ENCODE measurements at places on chromosomes 11 and 22.
A peak's percentile ranks its signal among the peaks of the same experiment; 100 is the strongest.

GRCh38 chr11:94826415-94826814, 58.3 kb downstream of the AMOTL1 start:
- DNase-seq: no peak

- DNase-seq: no peak
These were observed 4.4 kb downstream of the A4GALT start for GRCh38 chr22:42716221-42716620.

DNA sequence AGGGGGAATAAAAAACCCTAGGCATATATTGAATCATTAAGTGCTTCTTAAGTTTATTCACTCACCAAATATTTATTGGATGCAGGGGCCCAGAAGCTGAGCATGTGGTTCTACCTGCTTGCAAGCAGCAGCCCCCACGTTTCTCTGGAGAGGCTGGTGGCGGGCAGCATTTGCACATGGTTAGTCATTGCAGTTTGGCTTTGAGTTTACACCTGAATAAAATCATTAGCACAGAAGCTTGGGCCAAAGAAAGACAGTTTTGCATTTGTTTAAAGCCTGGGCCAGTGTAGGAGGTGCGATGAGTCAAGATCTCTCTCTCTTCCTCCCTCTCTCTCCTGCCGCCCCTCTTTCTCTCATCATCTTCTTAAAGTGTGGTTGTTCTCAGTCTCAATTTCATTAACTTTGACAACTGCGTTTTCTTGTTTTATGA, 72.6 kb downstream of the C22orf31 start:
- no peak for DNase-seq

DNA sequence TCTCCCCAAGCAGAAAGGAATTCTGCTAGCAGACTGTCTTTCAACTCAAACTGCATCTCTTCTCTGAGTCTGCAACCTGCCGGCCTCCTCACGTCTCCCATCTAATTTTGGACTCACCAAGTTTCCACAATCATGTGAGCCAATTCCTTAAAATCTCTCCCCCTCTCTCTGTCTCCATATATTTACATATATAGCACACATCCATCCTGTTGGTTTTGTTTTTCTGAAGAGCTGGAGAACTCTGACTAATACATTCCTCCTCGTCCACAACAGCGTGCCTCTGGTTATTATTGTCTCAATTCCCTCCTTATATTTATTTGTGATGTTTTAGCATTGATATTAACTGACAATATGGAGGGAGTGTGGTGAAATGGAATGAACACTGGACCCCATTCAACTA, 29.6 kb upstream of the FJX1 start:
- DNase-seq: no peak

DNA sequence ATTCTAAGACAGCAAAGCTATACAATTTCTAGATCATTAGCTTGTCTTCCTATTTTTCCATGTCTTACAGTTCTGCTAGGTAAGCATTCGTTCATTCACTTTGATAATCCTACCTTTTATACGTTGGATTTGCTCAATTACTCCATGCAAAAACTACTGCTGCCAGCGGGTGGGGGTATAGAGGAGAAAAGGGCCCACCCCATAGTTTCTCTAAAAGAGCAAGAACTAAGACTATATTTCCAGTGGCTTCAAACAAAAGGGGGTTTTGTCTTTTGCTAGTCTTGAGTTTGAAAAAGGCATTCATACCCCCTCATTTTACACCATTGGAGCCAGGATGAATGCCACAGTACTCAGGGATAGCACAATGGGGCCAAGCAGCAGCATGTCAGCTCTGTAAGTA, 155.7 kb downstream of the WT1 start:
- no peak for DNase-seq

DNA sequence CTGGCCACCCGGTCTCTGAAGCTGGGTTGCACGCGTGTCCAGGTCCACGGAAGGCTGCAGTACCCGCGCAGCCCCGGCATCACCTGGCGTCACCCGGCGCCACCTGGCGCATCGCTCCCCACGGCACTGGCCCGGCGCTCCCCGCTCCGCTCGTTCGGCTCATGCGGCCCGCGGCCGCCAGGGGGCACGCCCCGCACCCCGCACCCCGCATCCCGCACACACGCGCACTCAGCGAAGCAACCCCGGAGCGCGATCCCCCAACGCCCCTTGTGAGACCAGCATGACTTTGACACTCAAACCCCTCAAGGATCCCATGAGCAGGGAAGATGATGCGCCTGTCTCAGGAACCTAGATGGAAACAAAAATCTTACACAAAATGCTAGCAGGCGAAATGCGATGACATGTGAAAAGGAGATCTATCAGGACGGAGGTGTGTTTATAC, 11.9 kb downstream of the B3GNT6 start:
- DNase-seq: peak; percentile 64

DNA sequence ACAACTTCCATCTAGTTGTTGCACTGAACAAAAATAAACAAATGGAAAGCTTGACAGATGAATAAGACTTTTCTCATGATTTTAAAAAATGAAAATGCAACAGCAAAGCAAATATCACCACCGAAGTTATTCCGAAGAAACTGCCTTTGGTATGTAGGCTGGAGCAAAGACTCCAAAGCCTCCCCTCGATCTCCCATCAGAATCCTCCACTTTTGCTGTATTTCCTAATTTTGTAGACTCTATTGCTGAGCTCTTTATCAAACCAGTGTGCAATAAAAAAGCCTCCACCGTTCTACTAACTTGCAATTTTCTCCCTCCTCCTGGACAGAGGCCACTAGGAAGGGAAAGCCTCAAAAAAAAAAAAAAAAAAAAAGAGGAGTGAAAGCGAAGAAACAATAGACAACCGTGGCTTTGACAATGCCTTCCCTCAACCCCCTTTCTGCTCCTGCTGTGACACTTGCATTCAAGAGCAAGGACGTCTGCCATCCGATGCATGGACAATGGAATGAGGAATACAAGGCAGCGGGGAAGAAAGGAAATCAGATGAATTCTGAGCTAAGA, 190.9 kb upstream of the BLID start:
- DNase-seq: no peak

GRCh38 chr11:22797047-22797446, 32.6 kb downstream of the SVIP start:
- DNase-seq: no peak

- no peak for DNase-seq
These were observed 40.1 kb upstream of the LYVE1 start for GRCh38 chr11:10608584-10608983.

- DNase-seq: no peak
These were observed 1074.5 kb downstream of the LRRC4C start for GRCh38 chr11:40384991-40385390.

Measured in CD4-positive, alpha-beta T cell treated with Interleukin-10 for 1 hour (primary cell).